ENCODE measurements at places on chromosomes 12 and 14.

GRCh38 chr12:400828-401227 is 616 bp upstream of the CCDC77 start:
- no peak for DNase-seq

- DNase-seq, result no peak
These were observed 819.5 kb downstream of the SLC16A7 start for GRCh38 chr12:60415351-60415750.

GRCh38 chr14:54267172-54267571 is 129.6 kb upstream of the CDKN3 start:
- DNase-seq, result no peak

GRCh38 chr14:104085032-104085888 is at the start of gene ASPG:
ASPG (plus strand) TSS chr14:104085700; CDS start chr14:104085771, 71 bp downstream.
- DNase-seq, result no peak

DNA sequence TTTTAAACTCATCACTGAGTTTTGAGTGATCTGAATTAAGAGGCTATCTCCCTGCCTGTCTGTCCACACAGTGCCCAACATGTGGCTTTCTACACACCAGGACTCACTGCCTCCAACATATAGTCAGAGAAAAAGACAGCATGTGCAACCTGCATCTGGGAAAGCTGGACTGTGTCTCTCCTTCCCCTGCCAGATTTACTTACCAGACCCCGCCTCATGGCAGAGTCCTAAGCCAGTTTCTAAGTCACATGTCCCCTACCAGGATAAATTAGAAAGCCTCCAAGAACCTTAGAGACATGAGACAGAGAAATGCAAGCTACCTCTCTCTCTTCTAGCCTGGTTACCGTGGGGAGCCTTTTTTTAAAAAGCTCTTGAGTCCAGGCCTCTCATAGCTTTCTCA is 2.7 kb upstream of the HDAC7 start:
- DNase-seq, result no peak

DNA sequence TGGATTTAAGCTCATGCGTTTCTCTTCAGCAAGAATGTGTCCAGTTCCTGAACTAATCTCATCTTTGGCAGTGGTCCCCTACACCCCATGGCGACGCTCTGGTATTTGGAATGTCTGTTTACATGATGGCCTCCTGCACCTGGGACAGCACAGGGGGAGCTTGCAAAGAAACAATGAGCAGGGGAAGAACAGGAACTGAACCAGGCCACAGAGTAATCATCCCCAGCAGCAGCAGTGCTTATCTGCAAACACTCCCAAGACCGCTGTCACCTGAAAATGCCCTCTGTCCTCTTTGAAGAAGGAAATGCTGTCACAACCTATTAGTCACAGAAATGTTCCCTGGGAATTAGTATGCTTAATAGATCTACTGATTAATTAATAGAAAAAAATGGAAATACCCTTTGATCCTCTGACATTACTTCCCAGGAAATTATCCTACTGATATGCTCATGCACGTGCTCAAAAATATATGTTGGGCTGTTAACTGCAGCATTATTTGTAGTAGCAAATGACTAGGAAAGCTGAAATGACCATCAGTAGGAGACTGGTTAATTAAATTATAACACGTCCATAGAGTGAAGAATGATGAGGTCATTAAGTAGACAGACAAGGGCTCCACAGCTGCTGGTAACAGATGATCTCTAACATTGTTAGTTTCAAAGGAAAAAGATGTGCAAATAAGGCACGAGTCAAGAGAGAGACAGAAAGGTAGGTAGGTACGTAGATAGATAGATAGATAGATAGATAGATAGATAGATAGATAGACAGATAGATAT is 279.3 kb upstream of the FLRT2 start:
- DNase-seq, result no peak

GRCh38 chr12:124720004-124720680 is 143.5 kb downstream of the SCARB1 start:
- DNase-seq, result no peak

DNA sequence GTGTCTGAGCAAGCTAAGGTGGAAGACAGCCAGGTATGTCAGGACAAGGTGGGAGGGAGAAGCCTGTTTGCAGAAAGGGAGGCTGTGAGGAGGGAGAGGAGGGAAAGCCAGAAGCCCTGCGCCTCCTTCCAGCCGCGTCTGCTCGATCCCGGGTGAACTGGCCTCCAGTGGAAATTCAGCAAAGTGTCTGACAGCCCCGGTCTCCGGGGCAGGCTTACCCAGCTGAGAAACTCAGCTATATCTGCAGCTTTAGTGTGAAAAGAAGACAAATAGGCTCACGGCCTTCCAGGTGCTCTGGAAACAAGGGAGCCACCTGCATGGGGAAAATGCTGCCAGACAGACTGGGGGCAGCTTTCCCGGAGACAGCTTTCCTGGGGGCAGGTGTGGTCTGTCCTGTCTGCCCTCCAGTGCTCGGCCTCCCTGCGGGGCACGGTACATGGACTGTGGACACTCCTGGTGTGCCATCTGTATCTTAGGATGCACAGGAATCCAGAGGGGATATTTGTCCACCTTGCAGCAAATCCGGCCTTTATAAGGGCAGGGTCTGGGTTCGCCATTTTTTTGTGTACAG is 6.3 kb downstream of the RFLNA start:
- DNase-seq, result no peak

DNA sequence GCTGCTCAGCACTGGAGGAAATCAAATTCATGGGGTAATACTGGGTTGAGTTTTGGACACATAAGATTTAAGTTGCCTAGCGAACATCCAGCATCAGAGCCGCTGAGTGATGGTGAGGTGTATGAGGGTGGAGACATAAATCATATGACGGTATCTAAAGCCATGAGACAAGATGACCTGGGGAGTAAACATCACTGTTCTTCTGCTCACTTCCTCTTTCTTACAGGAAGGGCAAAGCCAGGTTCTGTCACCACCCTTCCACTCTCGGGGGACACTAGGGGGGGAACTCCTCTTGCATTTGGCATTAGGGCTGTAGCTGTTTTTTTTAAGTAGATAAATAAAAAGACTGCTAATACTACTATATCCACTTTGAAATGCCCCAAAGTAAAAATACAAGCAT is 24.0 kb downstream of the PRDM4 start:
- DNase-seq, result no peak

- no peak for DNase-seq
These were observed 69.8 kb downstream of the EML1 start for GRCh38 chr14:99863059-99863458.

DNA sequence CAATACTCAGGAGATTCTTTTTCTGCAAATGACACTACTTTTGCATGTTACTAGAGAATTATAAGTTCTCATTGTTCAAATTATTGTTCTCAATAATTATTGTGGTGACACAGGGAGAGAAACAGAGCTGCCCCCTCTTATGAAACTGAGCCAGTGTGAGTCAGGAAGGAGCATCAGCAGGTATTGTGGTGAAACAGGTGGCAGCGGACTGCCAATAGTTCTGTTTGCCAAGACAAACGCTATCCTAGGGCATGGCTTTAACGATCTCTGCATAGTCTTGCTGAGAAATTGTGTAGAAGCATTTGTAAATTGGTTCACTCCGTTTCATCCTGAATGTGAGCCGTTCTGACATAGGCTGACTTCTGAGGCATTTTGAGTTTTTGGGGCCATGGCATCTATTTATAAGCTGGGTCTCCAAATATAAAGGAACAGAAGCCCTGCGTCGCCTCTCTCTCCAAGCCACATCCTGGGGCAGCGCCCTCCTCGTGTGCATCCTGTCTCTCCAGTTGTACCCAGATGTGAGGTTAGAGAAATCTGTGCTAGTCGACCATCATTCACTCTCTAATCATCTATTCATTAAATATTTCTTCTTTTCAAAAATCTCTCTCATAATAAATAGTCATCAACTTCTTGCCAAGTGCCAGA is 15.8 kb upstream of the PPP4R4 start:
- no peak for DNase-seq

GRCh38 chr14:42872786-42873185 is 1266.1 kb downstream of the LRFN5 start:
- DNase-seq, result no peak

DNA sequence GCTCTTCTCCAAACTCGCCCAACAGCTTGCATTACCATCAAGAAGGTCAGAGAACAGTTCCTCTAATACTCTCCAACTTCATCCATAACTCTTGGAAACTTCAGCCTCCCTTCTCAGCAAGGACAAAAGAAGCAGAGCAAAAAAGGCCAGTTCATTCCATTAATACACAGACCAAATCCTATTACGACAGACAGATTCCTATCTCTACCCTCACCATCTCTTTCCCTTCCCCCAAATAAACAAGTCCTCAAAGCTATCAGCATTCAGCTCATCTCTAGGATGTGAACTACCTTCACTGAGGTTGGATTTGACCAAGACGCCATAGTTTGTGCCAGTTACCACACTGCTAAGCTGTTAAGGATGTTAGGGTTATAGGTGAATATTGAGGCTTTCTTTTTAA is 25.2 kb downstream of the SINHCAF start:
- no peak for DNase-seq

Measured in SK-N-MC (cell line).